ENCODE measurements at places on chromosomes 3 and 15. TPM values are rescaled to one million over a fixed set of nuclear protein-coding genes. Genes with fewer than 3 reads are reported as not detected.
A peak's percentile ranks its signal among the peaks of the same experiment; 100 is the strongest.

DNA sequence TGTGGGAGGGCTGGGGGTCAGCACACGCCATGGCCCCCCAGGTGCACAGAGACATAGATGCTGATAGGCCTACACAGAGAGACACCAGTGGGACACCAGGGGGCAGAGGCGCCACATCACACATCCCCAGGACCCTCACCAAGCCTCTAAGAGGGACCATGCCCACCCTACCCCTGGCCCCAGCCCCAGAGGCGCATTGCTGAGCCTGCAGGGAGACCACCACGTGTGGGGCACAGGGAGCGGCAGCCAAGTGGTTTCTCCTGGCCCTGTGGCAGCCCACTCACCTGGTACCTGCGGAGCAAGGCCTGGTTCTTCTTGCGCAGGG lies 1.2 kb downstream of the CCDC9B start:
- ATAC-seq, result peak; percentile 3

DNA sequence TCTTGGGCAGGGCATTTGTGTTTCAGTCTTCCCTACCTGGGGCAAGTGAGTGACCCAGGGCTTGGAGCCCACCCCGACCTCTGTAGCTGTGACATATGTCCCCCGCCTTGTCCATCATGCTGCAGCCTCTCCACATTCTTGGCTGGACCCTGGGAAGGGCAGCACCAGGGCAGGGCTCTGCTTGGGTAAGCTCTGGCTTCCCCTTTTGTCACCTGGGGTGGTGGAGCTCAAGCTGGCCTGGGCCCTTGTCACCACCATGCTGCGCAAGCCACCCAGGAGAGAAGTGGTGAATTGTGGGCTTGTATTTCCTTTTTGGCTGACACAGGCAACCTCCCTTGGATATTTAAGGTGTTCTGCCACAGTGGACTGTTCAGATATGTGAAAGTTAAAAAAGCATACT lies 29.3 kb downstream of the SPSB4 start:
- ATAC-seq, result no peak

DNA sequence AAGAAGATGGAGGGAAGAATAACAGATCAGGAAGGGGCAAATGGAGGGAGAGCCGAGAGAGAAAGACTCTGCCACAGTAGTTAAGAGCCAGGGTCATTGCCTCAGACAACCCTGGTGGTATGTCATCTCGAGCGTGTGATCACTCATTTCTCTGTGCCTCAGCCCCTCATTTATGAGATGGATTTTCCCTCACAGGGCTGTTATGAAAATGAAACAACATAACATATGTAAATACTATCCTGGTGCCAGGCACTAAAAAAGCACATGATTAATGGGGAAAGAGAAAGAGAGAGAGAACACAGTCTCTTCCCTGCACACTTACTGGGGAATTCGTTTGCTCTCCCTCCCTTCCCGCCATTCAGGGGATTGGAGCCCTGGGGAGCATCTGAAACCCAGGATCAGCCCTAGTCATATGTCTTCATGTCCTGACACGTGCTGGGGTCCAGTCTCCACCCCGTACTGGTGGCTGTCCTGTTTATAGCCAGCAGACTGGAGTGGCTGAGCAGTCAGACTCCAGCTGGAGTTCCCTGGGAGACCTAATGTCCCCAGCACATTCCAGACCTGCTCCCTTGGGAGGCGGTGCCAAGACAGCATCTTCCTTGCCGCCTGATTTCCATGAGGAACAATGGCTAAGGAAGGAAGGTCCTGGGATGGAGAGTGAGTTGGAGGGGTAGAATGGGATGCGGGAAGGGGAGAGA lies 14.7 kb upstream of the AMOTL2 start:
- peak; percentile 94 for ATAC-seq

DNA sequence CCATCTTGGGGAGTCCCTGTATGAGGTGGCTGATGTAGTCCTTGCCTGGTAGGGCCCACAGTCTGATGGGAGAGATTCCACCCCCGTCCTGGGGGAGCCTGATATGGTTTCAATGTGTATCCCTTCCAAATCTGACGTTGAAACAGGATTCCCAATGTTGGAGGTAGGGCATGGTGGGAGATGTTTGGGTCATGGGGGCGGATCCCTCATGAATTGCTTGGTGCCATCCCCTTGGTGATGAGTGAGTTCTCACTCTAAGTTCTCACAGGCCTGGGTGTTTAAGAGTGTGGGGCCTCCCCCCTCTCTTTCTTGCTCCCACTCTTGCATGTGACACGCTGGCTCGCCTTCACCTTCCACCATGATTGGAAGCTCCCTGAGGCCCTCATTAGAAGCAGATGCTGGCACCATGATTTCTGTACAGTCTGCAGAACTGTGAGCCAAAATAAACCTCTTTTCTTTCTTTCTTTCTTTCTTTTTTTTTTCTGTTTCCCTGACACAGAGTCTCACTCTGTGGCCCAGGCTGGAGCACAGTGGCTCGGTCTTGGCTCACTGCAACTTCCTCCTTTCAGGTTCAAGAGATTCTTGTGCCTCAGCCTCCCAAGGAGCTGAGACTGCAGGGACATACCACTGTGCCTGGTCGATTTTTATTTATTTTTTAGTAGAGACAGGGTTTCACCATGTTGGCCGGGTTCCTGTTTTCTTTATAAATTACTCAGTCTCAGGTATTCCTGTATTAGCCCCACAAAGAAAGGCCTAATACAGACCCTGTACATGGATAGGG lies 28.6 kb downstream of the ITGA11 start:
- no peak for ATAC-seq

DNA sequence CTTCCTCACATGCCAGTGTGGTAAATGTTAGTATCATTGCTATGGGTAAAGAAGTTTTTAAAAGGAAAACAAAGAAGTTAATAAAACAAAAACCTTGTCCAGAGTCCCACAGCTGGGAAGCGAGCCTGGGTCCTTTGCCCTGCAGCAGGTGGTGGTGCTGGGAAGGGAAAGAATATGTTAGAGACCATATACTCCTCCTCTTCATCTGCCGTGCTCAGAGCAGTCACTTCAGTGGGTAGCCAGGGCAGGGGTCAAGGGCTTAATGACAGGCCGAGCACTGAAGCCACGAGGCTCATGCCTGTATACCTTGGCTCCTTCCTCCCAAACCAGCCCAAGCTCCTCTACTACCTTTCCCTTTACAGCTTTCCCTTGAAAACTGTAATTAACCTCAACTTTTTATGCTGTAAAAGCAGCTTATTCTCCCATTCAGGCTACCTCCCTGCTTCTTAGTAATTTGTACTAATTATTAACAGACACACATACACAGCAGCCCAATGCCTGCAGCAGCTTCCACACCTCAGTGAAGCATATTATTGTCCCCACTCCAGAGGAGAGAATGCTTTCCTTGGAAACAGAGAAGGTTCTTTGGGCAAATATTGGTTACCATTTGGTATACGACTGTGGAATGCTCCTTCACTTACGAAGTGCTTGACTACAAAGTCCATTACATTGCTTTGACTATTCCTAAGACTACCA lies 362.1 kb downstream of the EPHB1 start:
- ATAC-seq, result no peak

- ATAC-seq, result no peak
These were observed 32.5 kb upstream of the THSD4 start for GRCh38 chr15:71082803-71083202.

- ATAC-seq, result no peak
These were observed 67.2 kb downstream of the CFAP44 start for GRCh38 chr3:113374078-113374477.

GRCh38 chr3:162366166-162366766 lies 869.7 kb downstream of the OTOL1 start:
- ATAC-seq, result no peak

NDN gene
- total RNA-seq, result 60.5 TPM

DNA sequence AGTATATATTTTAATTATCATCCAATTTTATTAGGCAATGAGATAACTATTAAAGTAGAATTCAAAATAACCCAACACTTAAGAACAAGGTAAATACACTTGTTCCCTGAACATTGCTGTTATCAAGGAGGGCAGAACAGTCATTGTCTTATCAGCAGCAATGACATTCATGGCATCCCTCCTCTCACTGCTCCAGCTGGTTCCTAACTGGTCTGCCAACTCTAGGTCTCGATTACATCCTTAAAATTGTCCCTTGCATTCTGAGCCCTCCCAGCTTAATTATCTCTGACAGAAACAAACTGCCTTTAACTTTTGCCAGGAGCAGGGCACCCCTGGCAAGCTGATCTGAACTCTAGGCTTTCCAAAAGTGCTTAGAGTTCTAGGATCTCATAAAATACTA lies 14.0 kb upstream of the DYNC1LI1 start:
- ATAC-seq, result no peak

SRGAP3 gene
- 101 TPM for total RNA-seq

- peak; percentile 50 for ATAC-seq
These were observed 13.1 kb upstream of the BLOC1S6 start for GRCh38 chr15:45573961-45574629.

C3orf70 gene
- 1.7 TPM for total RNA-seq
